Activated T-helper 1 cell treated with anti-CD3 and anti-CD28 coated beads, Interleukin-2, amount 50 U/mL, for 16 hours (primary cell): ENCODE measurements at places on chromosomes 6 and 20.

DNA sequence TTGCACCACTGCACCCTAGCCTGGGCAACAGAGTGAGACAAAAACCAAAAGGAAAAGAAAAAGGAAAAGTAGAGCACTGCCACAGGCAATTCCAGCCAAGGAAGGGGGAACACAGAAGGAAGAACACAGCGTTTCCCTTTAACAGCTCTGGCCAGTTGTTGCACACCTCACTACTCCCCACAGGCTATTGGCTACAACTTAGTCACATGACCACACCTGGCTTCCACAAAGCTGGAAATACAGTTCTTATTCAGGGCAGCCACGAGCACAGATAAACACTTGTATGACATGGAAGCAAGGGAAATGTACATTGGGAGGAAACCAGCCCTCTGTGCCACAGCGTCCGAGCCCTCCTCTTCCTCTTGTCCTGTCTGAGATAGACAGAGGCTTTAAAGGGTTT, 249.0 kb upstream of the JARID2 start:
- no peak for DNase-seq

GRCh38 chr6:71478834-71479541, 190.4 kb downstream of the OGFRL1 start:
- no peak for DNase-seq

DNA sequence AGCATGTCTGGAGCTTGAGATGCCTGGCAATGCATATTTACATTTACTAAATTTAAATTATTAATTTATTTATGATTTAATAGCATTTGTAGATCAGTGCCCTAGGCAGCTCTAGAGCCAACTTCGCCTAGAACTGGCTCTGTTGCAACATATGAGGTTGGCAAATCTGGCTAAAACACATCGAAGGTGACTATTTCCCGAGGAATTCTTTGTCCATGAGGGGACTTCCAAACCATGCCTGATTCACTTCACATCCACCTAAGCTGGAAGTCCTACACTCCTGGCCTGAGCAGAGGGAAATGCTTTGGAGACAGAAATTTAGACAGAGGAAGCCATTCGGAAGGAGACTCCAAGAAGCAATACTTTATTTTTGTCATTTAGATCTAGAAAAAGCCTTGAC, 211.0 kb upstream of the ARG1 start:
- no peak for DNase-seq

DNA sequence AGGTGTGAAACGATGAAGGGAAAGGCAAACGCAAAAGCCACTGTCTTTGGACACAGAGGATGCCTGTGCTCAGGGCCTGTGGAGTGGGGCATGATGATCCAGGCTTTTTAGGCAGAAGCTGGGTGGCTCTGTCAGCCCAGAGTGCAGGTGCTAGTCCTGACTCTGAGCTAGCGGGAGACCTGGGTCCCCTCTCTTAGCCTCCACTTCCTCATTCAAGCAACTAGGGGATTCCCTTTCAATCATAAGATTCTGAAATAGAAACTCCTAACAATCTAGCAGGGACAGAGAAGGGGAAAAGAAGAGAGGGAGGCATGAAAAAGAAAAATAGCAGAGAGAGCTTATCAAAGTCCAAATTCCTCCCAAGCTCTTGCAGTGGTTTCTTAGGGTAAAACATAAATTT, 7.6 kb upstream of the HIVEP2 start:
- no peak for DNase-seq

DNA sequence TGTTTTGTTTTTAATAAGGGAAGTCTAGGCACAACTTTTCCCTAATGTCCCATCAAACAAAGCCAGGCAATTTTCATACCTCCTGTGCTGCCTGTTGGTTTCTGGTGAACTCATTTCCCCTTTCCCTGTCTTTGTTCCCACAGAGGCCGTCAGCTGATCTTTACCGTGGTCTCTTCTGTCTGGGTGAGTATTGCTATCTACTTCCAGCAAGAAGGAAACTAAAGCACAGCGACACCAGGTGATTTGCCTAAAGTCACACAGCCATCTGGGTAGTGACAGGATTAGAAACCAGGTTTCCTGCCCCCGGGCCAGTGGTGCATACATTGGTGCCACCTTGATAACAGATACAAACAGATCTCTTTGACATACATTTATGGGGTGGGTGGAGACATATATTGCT, 59.6 kb downstream of the RAB44 start:
- DNase-seq, result no peak

GRCh38 chr20:34938466-34939163, 17.0 kb downstream of the GSS start:
- DNase-seq, result no peak

- DNase-seq, result no peak
Observed at GRCh38 chr6:106124015-106124414, 37.9 kb downstream of the PRDM1 start.

- DNase-seq, result peak; percentile 38
Observed at GRCh38 chr20:38804682-38805501, 605 bp upstream of the PPP1R16B start.

GRCh38 chr6:105560611-105561066, 157.8 kb upstream of the PREP start:
- no peak for DNase-seq

- DNase-seq, result no peak
Observed at GRCh38 chr6:117840541-117840983, 66.5 kb upstream of the SLC35F1 start.

- DNase-seq, result no peak
Observed at GRCh38 chr20:13262671-13263360, 41.7 kb downstream of the ISM1 start.

GRCh38 chr6:3749977-3750316, 1.6 kb downstream of the PXDC1 start:
- no peak for DNase-seq

GRCh38 chr6:109002051-109002697, 92.5 kb downstream of the SESN1 start:
- no peak for DNase-seq

DNA sequence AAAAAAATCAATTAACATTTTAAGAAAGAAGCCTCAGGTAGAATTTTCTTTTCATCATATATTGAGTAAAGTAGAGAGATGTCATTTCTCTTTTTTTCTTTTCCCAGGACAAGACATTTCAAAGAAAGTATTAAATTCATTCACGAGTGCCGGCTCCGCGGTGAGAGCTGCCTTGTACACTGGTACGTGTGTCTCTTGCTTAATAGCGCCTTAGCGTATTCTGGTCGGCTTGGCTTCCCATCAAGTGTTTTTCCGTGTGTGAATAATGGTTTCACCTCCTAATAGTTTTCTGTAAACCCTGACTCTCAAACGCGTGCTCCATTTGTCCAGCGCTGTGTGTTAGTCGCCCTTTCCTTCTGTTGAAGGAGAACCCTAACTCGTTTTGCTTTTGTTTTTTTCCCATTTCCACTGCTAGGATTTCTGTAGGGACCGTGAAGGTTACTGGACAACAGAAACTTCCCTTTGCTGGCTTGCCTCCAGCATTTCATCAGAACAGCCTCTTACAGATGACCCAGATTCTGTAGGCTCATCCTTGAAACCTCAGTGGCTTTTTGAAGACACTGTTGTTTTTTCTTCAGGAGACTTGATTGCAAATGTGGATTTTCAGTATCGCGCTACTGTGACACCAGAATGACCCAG, 45.7 kb upstream of the IRF4 start:
- no peak for DNase-seq

GRCh38 chr20:47981222-47981621, 195.9 kb upstream of the SULF2 start:
- DNase-seq, result no peak

DNA sequence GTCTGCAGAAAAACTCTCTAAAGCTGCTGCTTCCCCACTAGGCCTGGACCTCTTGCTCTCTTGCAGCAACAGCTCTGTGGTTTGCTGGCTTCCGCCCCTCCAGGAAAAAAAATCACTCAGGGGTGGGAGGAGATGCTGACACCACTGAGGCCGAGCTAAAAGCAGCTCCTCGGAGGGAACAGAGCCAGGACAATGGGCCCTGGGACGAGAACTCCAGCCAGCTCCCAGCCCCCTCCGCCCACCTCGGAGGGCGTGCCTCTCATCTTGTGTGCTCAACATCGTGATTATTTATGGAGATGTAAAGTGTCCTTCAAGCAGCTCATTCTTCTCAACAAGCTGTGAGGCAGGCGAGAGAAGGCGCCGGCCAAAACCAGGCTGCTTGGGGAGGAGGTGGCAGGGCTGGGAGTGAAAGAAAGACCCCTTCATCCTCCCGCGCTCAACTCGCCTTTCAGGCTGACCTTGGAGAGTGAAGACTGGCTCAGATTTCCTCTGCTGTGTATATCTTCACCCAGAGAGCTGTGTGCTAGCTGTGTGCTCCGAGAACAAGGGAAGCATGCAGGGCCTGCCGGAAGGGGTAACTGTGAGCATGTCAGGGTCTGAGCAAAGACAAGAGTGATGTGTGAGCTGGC, 53.5 kb upstream of the LRFN2 start:
- DNase-seq, result no peak

DNA sequence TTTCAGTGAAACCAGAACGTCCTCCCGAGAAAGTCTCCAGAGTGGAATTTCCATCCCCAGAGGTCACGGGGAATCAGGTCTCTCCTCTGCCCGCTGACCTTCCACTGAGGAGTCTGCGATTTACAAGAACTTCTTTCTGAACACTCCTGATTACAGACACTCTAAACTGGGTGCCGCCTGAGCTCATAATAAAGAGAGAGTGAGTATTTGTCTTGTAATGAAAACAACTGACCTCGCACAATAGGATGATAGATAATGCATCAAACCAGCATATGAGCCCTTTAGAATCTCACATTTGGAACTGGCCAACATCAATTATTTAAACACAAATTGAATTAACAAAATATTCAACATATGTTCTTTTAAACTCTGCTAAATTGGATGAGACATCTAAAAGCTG, 47.5 kb downstream of the DLL1 start:
- DNase-seq, result no peak

- no peak for DNase-seq
Observed at GRCh38 chr20:35618263-35619131, 2.9 kb downstream of the SPAG4 start.

DNA sequence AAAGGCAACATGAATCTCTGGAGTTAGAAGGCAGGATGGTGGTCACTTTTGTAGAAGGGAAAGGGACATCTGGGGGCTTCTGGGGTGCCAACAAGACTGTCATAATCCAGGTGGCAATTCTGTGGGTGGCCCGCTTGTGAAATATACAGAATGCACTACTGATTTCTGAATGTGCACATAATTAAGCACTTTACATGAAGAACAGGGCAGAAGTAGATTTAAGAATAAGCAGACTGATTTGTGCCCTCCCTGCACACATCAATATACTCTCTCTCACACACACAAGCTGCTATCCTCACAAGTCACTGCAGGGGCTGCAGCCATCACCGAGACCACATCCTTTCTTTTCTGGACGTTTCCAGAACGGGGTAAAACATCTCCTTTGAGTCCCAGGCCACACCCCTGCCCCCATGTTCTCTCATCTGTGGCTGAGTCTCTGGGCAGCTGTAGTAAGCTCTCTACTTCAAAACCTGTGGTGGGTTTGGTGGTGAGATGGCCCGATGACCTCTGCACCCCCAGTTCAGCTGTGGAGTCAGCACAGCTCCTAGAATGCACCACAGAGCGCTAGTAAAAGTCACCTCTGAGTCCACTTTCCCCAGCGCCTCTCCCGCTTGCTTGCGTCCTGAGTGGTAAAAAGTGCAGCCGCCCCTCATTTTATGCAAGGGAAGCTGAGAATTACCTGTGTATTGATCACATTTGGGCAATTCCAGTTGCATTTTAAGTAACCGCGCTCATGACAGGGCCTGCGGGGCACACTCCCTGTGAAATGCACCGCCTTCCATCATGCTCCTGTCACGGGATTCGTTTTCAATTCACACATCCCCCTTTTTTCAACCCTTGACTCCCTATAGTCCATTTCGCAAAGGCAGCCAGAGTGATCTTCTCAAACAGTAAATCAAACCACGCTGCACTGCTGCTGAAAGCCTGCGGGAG, 115.5 kb downstream of the NFATC2 start:
- DNase-seq, result no peak

DNA sequence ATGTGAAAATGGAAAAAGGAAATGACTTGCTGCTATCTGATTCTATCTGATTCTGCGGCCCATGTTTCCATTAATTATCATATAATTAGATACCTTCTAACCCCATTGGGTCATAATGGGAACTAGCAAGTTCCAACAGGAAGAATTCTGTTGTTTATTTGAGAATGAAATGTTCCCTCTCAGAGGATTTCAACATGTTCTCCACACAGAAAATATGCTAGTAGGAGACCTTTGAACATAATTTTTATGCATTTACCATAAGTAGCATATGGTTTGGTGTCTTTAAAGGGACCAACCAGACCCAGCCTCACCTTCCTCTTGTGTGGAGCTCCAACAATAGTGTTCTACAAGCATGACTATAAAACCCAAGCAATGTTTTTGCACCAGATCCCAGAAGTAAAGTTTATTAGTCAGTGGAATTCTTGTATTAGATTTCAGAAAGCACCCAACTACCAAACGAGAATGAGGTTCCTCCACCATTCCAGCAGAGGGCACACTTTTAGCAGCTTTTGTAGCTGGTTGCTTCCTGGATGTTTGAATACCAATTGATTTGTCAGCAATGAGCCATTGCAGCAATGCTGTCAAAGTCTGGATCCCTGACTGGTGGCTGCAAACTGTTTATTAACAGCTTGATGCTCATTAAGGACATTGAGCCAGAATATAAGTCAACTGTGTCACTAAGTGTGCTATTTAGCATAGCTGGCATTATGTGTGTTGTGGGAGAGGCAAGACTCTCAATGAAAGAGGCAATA, 143.6 kb upstream of the GJE1 start:
- DNase-seq, result no peak

DNA sequence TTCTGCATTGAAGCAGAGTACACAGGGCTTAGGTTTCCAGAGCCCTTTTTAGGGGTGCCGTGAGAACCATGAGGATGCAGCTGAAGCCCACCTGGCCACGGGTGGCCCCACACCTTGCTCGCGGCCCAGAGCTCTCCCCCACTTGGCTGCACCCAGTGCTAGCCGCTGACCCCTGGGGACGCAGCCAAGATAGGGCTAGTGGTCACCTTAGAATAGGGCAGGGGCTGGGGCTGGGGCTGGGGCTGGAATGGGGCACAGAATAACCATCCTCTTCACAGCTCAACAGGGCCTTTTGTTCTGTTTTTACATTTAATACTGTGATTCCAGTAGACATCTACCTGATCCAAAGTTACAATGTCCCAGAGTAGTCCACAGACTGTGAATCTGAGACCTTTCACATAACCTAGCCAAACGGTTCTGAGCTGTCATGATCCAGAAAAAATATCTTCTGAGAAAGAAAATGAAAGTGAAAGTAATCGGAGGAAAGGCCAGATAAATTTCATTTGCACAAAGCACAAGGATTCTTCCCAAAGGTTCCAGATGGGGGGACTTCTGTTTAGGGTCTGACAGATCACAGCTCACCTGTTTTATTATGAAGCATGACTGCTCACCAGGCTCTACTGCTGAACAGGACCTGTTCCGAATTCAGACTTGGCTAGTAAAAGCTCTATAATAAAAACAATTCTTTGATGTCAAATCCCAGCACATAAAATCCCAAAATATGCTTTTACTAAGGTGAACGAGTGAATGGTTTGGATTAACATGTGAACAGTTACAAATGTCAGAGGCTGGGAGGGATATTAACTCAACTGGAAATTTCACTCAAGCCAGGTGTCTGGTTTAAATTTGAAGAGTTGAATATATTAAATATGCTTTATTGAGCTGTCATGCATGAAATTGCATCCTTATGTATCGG, 401.9 kb downstream of the THBS2 start:
- no peak for DNase-seq

GRCh38 chr20:37516811-37517750, 4.0 kb upstream of the NNAT start:
- no peak for DNase-seq

GRCh38 chr6:11006061-11006460, 38.0 kb downstream of the ELOVL2 start:
- no peak for DNase-seq
